ENCODE measurements at places on chromosomes 12 and 14.

DNA sequence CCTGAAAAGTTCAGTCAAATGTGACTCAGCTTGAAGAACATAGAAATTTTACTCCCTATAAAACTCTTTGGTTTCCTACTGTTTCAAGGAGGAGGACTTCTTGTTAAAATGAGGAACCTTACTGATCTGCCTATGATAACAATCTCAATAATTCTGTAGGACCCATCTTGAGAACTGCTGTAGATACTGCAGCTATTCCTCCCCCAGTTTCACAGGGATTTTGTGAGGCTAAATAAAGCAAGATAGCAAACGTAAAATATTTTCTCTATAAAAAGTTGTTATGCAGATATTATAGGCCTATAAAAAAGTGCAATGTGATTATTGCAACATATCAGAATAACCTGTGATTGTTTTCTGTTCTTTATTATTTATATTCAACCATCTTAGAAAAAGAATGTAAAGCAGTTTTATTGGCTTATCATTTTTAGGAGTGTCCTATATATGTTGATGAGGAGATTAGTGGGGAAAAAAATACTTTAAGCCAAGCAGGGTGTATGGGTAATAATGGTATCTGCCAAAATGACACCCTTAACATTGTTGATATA is 12.1 kb downstream of the CLEC14A start:
- DNase-seq, result peak; percentile 99

DNA sequence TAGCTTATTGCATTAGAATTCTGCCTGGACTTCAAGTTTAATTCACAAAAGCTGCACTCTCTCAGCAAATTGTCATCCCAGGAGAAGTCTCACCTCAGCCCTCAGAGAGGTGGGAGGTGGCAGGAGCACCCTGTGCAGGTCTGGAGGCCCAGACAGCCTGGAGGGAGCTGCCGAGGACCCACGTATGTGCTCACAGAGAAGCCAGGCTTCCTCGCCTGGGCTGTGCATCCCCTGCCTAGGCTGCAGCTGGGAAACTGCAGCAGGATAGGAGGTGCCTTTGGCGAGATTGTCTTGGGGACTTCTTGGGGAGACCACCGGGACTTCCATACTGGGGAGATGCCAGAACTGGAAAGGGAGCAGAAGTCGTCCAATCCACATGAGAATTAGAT is 8.8 kb downstream of the CPNE6 start:
- no peak for DNase-seq

DNA sequence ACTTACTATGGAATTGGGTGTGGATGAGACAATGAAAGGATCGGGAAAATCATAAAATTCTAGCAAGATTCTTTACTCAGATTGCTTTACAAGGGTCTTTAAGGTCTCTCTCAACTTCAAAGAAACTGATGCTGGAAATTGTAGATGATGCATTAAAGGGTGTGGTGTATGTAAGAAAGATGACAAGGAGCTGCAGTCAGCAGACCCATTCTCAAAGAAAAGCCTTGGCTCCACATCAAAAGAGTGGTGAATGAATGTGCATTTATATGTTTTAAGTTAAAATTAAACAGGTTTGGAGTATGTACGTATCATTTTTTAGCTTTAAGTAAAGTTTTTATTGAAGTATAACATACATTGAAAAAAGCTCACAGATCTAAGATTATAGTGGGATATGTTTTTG is 194.5 kb downstream of the C12orf75 start:
- no peak for DNase-seq

DNA sequence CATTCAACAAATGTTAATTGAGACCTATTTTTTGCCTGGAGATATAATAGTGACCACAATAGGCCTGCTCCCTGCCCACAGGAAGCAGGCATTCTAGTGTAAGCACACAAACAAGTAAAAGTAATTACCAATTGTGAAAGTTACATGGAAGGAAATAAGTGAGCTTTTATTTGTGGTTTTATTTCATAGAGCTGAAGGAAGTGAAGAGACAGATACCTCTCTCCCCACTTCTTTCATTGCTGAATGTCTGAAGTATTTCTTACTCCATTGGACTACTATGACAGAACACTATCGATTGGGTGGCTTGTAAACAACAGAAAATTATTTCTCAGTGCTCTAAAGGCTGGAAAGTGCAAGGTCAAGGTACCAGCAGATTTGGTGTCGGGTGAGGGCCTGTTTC is 183.5 kb downstream of the PRKCH start:
- DNase-seq, result no peak

GRCh38 chr14:54667026-54667744 is 100.3 kb downstream of the SAMD4A start:
- no peak for DNase-seq

DNA sequence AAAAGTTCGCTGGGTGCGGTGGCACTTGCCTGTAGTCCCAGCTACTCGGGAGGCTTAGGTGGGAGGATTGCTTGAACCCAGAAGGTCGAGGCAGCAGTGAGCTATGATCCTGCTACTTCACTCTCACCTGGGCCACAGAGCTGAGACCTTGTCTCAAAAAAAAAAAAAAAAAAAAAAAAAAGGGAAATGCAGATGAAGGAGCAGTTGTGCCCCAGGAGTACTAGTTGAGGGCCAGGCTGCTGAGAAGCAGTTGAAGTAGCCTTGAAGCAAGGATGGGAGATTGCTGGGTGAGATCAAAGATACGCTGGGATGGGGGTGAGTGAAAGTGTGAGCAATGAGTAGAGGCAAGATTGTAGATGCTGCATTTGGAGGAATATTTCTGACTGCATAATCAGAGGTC is 93.4 kb upstream of the DNM1L start:
- DNase-seq, result no peak

- DNase-seq, result no peak
Measured at GRCh38 chr12:21775133-21775820, 771 bp upstream of the KCNJ8 start.

- peak; percentile 25 for DNase-seq
Measured at GRCh38 chr14:22512106-22512814, 76.8 kb downstream of the DAD1 start.

DNA sequence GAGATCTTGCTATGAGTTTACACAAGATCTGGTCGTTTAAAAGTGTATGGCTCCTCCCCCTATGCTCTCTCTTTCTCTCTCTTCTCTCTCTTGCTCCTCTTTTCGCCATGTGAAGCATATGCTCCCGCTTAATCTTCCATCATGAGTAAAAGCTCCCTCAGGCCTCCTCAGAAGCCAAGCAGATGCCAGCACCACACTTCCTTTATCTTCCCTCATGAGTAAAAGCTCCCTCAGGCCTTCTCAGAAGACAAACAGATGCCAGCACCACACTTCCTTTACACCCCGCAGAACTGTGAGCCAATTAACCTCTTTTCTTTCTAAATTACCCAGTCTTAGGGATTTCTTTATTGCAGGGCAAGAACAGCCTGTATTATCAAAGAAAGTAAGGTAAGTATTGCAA is 152.4 kb downstream of the SEC23A start:
- DNase-seq, result no peak

All from LNCaP clone FGC (cell line).